ENCODE measurements at places on chromosomes 3 and 15.

GRCh38 chr15:59794229-59794886 lies 105.2 kb upstream of the BNIP2 start:
- DNase-seq: no peak

GRCh38 chr3:190074817-190075216 lies 45.9 kb downstream of the P3H2 start:
- DNase-seq: no peak

DNA sequence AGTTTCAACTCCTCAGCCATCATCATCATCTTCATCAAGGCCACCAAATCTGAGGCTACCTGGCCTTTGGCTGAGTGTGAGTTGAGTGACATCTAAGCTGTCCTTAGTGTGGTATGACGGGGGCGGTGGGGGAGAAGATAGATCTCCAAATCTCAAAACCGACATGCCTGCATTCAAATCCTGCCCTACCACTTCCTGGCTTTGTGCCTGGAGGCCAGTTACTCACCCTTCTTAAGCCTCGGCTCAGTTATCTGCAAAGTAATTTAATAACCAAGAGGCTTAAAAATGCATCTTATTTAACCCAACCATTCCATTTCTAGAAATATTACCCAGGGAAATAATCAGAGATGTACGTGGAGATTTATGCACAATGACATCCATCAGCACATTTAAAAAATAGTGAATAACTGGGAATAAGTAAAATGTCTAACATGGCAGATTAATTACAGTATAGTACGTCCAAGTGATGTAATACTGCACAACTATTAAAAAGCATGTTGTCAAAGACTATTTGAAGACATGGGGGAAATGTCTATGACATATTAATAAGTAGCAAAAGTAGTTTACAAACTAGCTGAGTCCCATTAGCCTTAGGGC lies 167.4 kb downstream of the NTRK3 start:
- no peak for DNase-seq

DNA sequence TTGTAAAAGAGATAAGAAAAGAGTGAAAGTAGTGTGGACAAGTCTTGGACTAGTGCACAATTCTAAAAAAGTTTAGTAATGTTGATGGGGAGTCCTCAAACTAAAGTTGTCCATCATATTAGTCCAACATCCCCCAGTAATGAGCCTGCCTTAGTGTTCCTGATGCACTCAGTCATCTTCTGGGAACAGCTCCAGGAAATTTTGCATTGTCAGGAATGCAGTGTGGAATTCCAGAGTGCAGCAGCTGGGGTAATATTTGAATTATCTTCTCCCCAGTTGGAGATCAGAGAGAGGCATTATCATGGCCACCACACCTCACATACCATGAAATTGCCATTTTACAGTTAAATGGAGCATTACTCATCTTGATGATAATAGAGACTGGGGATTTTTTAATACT lies 528.8 kb upstream of the NAALADL2 start:
- DNase-seq: no peak

DNA sequence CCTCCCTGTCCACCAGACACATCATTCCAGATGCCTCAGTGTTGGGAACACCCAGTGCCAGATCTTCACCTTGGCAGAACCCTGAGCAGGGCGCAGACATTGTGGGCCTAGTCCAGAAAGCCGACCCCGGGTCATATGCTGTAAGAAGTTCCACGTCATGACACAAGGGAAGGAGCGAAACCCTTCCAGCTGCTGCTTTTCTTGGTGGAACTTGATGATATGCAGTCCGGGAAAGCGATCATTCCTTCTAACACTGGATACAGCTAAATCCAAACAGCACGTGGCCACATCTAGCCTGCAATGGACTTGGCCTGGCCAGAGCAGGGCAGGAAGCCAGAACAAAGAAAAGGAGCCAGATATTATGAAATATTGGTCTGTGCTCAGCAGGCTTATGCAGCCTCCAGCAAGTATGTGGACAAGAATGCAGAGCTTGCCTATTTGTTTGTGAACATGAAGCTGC lies 22.0 kb downstream of the GASK1A start:
- no peak for DNase-seq

DNA sequence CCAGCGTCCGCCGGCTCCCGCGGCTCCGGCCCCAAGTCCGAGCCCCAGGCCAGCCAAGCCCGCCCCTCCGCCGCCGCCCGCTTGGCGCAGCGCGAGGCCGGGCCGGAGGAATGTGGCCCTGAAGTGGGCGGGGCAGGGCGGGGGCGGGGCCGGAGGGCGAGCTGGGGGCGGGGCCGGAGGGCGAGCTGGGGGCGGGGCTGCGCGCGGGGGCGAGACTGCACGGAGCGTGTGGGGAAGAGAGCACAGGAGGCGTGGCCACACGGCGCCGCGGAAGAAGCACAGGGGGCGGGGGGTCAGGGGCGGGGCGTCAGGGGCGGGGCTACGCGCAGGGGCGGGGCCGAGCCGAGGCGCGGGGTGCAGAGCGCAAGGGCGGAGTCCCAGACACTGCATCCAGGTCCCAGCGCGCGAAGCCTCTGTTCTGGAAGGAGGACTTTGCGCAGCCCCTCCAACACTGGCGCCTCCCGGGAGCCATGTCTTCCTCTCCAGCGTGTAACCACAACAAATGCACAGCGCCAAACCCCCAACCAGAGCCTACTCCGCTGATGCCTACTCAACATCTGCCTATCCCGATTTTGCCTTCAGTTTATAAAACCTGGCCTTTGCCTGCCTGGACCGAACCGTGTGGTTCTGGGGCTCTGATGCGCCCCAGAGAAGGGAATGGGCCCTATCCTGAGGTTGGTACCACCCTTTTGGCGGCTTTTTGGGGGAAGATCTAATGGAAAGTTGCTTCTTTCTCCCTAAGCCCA lies 105.5 kb downstream of the IQSEC1 start:
- DNase-seq: no peak
